GM19239 (cell line): ENCODE measurements at places on chromosomes 11 and 22.

DNA sequence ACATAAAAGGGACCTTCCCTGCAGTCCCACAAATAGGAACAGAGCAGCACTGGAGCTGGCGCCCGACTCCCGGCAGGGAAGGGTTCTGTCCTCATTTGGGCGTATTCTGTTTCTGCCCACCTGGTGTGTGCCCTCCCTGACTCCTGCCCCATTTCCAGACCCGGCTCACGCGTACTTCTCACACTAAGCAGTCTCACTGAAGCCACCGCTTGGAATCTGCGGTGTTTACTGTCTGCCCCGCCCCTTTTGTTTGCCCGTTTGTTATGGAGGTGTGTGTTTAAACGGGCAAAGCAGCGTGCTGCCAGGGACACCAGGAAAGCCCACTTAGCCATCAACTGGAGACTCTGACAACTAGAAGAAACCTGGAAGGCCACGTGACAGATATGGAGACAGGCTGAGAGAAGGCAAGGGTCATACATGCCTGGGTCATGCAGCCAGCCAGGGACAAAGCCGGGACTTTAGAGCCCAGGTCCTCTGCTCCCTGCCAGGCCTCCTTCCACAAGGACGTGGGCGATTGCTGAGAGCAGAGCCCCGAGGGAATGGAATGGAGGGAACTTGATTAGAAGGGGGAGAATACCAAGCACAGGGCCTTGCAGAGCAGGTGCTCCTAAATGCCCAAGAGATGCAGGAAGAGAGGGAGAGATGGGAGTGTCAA, 8.7 kb upstream of the EFCAB6 start:
- DNase-seq = no peak

DNA sequence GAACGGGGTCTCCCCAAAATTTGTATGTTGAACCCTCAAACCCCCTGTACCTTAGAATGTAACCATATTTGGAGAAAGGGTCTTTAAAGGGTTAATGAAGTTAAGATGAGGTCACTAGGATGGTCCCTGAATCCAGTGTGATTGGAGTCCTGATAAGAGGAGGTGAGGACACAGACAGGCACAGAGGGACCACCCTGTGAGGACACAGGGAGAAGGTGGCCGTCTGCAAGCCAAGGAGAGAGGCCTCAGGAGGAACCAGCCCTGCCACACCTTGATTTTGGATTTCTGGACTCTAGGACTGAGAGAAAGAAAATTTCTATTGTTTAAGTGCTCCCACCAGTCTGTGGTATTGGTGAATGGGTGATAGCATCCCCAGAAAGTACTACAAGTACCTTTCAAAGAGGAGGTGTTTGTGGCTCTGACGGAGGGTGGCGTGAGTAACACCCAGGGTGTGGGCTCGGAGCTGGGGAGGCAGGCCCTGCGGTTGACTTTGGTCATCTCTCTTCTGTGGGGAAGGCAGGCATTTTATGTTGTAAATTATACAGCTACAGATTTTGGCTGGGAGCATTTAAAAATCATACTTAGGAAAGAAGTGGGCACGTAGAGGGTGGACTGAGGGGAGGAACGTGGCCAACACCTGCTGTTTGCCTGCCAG, 13.8 kb downstream of the MRGPRF start:
- DNase-seq = no peak

GRCh38 chr22:24124247-24124646, 57.0 kb upstream of the SUSD2 start:
- DNase-seq = no peak

- DNase-seq = no peak
Measured at GRCh38 chr11:27215471-27216269, 147.3 kb downstream of the CCDC34 start.

- DNase-seq = no peak
Measured at GRCh38 chr22:47288680-47289079, 526.2 kb downstream of the TBC1D22A start.

- no peak for DNase-seq
Measured at GRCh38 chr11:14189874-14190273, 169.1 kb downstream of the RRAS2 start.

GRCh38 chr22:42162728-42163489, 32.3 kb upstream of the CYP2D6 start:
- DNase-seq = no peak

DNA sequence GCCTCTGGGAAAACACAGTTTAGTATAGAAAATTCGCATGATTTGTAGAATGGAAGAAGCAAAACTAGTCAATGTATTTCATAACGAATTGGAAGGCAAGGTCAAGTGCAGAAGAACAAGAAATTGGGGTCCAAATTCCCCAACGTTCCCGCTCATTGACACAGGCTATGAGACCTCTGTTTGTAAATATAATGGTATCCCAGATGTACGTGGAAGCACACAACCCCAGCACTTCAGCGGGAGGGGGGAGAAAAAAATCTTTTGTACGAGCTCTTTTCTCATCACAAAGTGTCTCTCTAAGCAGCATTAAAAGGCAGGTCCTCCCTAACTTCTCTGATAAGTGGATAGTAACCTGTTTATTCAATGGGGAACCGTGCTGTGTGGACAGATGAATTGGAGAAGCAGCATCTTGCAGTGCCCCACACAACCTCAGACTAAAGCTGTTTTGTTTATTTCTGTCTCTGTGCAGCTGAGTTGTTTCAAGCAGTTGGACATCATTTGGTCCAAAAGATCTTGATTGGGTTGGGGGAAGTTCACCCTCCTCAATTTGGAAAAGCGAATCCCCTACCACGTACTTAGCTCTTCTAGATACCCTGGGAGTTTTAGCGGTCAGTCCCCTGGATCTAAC, 1.1 kb upstream of the GAB2 start:
- DNase-seq = no peak

DNA sequence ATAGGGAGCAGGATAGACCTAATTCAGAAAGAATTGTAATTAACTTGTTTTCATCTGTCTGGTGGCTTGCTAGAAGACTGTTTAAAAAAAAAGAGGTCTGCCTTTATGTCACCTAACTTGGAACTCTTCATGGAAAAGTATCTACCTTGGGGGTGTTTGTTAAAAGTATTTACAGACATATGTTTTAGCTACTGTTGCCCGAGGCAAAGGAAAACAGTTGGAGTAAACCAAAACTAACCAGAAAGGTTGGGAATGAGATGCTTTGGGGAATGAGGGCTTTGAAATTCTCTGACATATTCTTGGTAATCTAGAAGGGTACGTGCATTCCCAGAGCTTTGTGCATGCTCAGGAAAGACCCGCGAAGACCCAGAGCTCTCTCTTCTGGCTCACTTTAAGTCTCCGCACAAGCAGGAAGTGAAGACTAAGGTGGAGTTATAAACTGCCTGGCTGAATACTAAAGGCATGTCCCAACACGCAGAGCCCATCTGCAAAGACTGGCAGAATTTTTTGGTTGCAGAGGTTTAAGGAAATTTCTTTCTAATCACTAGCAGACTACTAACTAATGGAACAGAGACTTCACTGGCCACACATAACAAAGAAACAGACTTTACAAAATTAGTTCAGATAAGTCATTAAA, 33.2 kb downstream of the HIKESHI start:
- DNase-seq = no peak

GRCh38 chr11:113817162-113817561, 37.6 kb downstream of the CLDN25 start:
- no peak for DNase-seq

- no peak for DNase-seq
Measured at GRCh38 chr11:925158-925495, 543 bp upstream of the AP2A2 start.

DNA sequence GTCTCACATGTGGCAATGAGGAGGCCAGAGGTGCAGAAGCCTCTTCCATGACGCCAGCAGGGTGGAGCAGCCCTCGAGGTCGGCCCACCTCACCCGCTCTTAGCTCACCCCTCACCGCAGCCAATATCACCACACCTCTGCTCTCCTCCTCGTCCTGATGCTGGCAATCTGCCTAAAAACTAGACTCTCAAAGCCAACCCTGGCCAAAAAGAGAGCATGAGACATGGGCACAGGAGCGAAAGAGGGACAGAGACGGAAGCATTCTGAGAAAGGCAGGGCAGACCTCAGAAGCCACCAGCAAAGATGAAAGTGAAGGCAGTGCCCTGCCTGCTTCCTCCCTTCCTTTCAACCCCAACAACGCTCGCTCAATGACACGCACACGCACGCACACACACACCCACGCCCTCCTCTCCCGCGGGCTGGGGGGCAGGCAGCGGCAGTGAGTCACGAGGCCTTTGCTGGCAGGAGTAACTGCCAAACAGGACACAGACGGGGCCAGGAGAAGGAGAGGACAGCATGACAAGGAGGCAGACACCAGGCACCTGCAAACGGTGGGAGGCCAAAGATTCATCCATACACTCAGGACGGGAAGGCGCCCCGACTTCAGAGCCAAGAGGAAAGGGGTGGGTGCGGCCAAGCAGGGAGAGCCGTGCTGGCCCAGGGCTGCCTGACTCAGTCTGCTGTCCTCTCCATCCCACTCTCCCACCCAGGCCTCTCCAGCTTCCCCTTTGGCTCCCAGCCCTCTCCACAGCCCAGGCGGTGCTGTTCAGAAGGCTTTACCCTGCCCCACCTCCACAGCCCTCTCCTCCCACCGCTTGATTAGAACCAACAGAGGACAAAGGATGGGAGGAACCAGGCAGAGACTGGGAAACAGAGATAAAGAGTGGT, 11.4 kb downstream of the IGSF9B start:
- no peak for DNase-seq

DNA sequence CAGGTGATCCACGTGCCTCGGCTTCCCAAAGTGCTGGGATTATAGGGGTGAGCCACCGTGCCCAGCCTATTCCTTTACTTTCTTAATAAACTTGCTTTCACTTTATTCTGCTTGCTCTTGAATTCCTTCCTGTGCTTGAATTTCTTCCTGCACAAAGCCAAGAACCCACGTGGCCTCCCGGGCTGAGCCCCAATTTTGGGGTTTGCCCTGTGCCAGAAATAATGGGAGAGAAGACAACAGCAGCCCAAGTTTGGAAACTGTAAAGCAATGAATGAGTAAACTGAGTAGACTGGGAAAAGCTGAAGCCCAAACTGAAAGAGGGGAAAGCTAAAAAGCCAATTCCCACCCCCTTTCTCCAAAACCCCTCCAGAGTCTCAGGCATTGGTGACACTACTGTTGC, 136.4 kb downstream of the NECTIN1 start:
- no peak for DNase-seq

GRCh38 chr11:123484448-123484847, 54.4 kb downstream of the GRAMD1B start:
- no peak for DNase-seq

DNA sequence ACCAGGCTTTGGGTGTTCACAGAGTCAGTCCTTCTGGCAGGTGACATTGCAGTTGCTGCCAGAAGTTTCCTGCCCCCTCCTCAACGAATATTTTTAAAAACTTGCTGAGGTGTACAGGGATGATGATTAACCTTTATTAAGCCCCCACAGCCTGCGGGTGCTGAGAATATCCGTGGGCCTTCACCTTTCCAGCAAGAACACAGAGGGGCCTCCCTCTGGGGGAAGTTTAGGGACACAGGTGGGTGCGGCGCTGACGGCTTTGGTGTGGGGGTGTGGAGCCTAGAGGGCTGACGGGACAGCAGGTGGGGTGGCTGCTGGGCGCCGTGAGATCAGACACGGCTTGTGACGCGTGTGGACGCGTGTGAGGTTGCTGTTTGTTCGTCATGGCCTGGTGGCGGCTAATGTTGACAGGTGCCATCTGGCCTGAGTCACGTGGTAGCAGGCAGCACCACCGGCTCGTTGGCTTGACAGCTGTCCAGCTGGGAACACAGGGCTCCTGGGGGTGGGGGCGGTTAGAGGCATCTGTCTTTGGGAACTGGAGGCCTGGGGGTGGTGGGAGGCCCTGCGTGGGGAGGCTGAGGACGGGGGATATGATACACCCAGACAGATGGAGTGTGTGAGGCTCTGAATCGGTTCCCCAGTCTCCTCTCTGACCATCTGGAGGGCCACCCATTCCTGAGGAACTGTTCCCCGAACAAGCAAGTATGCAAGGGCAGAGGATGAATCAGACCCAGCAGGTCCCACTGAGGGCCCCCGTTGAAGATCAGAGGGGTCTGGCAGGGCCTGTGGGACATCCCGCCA, 12.5 kb upstream of the LRRC10B start:
- DNase-seq = no peak

DNA sequence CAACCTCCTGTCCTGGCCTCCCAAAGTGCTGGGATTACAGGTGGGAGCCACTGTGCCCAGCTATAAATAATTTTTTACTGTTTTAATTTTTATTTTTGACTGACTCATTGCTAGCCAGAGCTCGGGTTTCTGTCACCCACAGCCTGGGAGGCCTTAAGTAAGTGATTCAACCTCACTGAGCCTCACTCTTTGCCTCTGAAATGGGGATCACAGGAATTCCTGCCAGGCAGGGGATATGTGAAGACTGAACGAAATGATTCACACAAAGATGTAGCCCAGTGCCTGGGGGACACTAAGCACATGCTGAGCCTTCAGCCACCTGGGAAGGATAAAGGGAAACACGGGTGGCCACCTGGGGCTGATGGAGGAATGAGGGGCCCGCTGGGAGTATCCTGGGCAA, 3.8 kb upstream of the LRRC74B start:
- DNase-seq = no peak
